Activated CD4-positive, alpha-beta T cell treated with anti-CD3 and anti-CD28 coated beads for 36 hours (primary cell): ENCODE measurements at places on chromosomes 3 and 15. TPM values are rescaled to one million over a fixed set of nuclear protein-coding genes. Genes with fewer than 3 reads are reported as not detected.

The SLC2A2 gene
- total RNA-seq: not detected

The THAP10 gene
- 0.27 TPM for total RNA-seq

The HIGD1A gene
- 77.8 TPM for total RNA-seq

The PROK2 gene
- 0.32 TPM for total RNA-seq

The C2CD4A gene
- total RNA-seq: 0.61 TPM

The LTK gene
- 0.11 TPM for total RNA-seq

The LRRIQ4 gene
- total RNA-seq: 0.09 TPM

The GOLGA8T gene
- not detected for total RNA-seq

The KCNMB2 gene
- not detected for total RNA-seq

The FSIP1 gene
- 0.25 TPM for total RNA-seq

The SMCO1 gene
- not detected for total RNA-seq

The TMEM39A gene
- total RNA-seq: 24.5 TPM

The LTF gene
- total RNA-seq: not detected

The AMOTL2 gene
- total RNA-seq: 0.42 TPM

The SNTN gene
- not detected for total RNA-seq

GRCh38 chr3:13818919-13819318, 61.0 kb downstream of the WNT7A start:
- no peak for DNase-seq
- H3K27ac ChIP-seq: no peak overlapping the region
- H3K27me3 ChIP-seq: no peaks in the 10 kb centered on the region
- H3K36me3 ChIP-seq: peaks cover 49% of the 10 kb centered on the region
- H3K4me3 ChIP-seq: no peak overlapping the region

- H3K27ac ChIP-seq: peak overlapping the region; percentile 84
- no peak overlapping the region for H3K4me3 ChIP-seq
- H3K4me1 ChIP-seq: peaks cover 40% of the 10 kb centered on the region
- H3K27me3 ChIP-seq: no peaks in the 10 kb centered on the region
- H3K36me3 ChIP-seq: peaks cover 2% of the 10 kb centered on the region
Observed at GRCh38 chr3:18810306-18810661, 338.0 kb upstream of the KCNH8 start.

DNA sequence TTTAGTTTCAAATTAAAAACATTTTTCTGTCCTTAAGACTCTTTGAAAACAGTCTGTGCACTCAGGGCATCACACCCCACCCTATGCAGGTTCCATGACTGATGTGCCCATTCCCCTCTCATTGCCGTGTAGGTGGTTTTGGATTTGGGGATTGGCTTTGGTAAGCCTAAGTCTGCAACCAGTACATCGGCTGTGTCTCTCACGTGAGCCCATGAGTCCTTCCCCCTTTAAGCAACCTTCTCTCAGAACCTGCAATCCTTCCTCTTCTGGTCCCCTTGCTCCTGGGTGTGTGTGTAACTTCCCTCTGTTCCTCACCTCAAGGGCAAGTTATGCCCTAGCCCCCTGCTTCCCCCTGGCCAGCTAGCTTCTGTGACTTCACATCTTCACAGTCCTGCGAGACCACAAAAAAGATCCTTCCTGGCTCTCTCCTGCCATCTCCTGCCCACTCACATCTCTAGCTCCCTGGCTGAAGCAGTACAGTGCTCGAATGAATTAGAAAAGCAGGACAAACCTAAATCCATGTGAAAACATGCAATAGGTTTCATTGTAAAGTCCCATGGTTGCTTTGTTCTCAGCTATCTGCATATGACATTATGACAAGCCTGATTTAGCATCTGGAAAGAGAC, 126.7 kb downstream of the UACA start:
- no peak for DNase-seq
- no peaks in the 10 kb centered on the region for H3K27me3 ChIP-seq
- H3K36me3 ChIP-seq: no peaks in the 10 kb centered on the region
- no peak overlapping the region for H3K4me3 ChIP-seq
- no peak overlapping the region for H3K27ac ChIP-seq
- H3K4me1 ChIP-seq: peaks cover 12% of the 10 kb centered on the region

DNA sequence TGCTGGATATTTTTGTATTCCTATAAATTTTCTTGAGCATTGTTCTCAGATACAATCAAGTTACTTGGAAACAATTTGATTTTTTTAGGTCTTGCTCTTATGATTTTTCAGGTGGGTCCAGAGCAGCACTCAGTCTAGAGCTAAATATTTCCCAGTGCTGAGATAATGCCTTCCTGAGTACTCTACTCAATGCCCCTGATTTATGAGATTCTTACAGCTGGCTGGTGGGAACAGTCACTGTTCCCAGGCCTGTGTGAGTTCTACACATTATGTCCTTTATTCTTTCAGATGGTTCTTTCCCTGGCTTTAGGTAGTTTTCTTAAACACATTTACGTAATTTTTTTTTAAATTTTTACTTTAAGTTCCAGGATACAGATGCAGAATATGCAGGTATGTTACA, 51.0 kb upstream of the EIF5A2 start:
- DNase-seq: no peak
- no peaks in the 10 kb centered on the region for H3K4me1 ChIP-seq
- no peak overlapping the region for H3K4me3 ChIP-seq
- H3K27me3 ChIP-seq: peaks cover 10% of the 10 kb centered on the region
- no peaks in the 10 kb centered on the region for H3K36me3 ChIP-seq

- H3K36me3 ChIP-seq: peaks cover 4% of the 10 kb centered on the region
- DNase-seq: no peak
- H3K27me3 ChIP-seq: no peaks in the 10 kb centered on the region
Observed at GRCh38 chr3:188667926-188668325, 503.8 kb upstream of the TPRG1 start.

- H3K27me3 ChIP-seq: no peaks in the 10 kb centered on the region
- no peak overlapping the region for H3K4me3 ChIP-seq
- H3K27ac ChIP-seq: no peak overlapping the region
- peaks cover 41% of the 10 kb centered on the region for H3K4me1 ChIP-seq
- peaks cover 19% of the 10 kb centered on the region for H3K36me3 ChIP-seq
Observed at GRCh38 chr3:52196977-52197376, 983 bp upstream of the ALAS1 start.

DNA sequence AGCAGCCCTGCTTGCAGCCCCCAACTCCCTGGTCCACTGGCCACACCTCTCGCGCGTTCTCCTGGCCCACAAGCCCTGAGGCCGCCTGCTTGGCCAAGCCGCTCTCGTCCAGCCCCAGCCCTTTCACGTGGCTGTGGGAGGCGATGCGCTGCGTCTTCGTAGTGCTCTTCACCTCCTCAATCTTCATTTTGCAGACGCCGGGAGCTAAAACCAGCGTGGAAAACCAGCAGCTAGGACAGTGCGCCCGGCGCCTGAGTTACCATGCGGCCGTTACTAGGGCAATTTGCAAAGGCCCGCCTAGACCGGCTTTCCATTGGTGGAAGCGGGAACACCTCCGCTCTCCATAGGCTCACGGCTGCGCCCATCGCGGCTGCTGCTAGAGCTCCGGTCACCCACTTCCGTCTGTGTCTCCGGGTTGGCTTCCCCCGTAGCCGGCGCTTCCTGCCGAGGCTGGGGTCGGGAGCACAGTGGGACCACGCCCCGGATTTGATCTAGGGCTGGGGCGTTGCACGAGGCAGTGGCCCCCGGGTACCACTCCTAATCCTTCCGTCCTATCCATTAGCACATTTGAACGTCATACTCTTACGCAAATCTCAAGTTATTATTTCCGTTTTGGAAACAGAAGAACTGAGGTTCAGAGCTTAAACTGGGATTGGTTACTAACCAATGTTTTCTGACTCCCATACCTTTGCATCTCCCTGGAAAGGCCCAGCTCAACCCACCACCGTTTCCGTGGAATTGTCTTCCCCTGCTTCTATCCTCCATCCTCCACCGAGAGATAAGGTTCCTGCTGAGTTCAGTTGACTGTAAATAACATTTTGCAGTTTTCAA, at the start of gene RUVBL1:
RUVBL1 (minus strand) TSS at position 275 of the 831 bp plus-strand sequence; CDS start at position 187, 88 bp downstream.
- H3K4me3 ChIP-seq: peak within 1 kb of the TSS; percentile 99
- H3K27ac ChIP-seq: peak within 1 kb of the TSS; percentile 96
- peaks cover 31% of the 10 kb centered on the region for H3K36me3 ChIP-seq
- H3K27me3 ChIP-seq: no peaks in the 10 kb centered on the region

DNA sequence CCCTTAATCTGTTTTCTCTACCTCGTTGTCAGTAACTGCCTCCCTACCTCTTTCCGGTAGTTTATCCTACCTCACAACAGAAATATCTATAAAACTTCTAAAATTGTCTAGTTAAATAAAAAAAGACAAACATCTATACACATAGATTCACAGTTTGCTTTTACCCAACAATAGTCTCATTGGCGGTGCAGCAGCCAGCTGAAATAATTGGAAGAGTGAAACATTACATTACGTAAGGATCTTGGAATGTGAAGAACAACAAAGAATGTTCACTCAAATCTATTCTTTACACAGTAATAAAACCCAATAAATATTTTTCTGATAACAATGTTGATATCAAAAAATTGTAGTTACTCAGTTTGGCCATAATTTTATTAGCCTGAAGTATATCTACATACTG, 115.5 kb upstream of the ARPP21 start:
- no peaks in the 10 kb centered on the region for H3K4me1 ChIP-seq
- no peak overlapping the region for H3K27ac ChIP-seq
- no peaks in the 10 kb centered on the region for H3K36me3 ChIP-seq
- peaks cover 3% of the 10 kb centered on the region for H3K27me3 ChIP-seq
- H3K4me3 ChIP-seq: no peak overlapping the region

DNA sequence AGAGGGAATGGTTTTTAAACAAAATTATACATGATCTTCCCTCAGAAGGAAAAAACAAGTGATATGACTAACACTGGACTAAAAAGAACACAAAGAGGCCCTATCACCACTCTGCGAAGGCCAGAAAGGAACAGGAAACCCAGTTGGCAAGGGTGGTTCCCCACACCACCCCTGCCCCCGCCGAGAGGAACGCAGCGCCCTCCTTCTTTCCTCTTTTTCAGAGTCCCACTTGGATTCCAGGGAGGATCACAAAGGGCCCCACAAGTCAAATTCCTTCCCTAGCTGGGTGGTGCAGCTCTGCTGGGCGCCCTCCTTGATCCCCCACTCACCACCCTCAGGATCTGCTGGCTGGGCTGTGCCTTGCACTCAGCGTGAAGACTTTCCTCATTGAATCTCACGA, 29.8 kb downstream of the PLA1A start:
- no peaks in the 10 kb centered on the region for H3K36me3 ChIP-seq
- peaks cover 16% of the 10 kb centered on the region for H3K4me1 ChIP-seq
- no peak overlapping the region for H3K4me3 ChIP-seq
- DNase-seq: no peak
- H3K27ac ChIP-seq: no peak overlapping the region

DNA sequence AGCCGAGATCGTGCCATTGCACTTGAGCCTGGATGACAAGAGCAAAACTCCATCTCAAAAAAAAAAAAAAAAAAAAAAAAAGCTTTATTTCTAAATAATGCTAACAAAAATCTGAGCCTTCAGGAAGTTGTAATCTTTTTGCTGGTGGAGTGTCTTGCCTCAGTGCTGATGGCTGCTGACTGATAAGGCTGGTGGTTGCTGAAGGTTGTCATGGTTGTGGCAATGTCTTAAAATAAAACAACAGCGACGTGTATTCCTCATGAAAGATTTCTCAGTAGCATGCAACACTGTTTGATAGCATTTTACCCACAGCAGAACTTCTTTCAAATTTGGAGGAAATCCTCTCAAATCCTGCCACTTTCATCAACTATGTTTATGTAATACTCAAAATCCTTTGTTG, 77.4 kb upstream of the PTPRG start:
- peaks cover 7% of the 10 kb centered on the region for H3K4me1 ChIP-seq
- no peaks in the 10 kb centered on the region for H3K27me3 ChIP-seq
- no peak overlapping the region for H3K27ac ChIP-seq
- DNase-seq: no peak
- H3K4me3 ChIP-seq: no peak overlapping the region
- no peaks in the 10 kb centered on the region for H3K36me3 ChIP-seq

- no peaks in the 10 kb centered on the region for H3K4me1 ChIP-seq
- H3K27me3 ChIP-seq: peaks cover 4% of the 10 kb centered on the region
- H3K36me3 ChIP-seq: no peaks in the 10 kb centered on the region
- no peak for DNase-seq
- no peak overlapping the region for H3K27ac ChIP-seq
Observed at GRCh38 chr3:97417-98258, 98.9 kb upstream of the CHL1 start.

GRCh38 chr3:38128303-38128655, 8.6 kb downstream of the ACAA1 start:
- H3K27me3 ChIP-seq: no peaks in the 10 kb centered on the region
- H3K4me3 ChIP-seq: no peak overlapping the region
- H3K36me3 ChIP-seq: peaks cover 34% of the 10 kb centered on the region

DNA sequence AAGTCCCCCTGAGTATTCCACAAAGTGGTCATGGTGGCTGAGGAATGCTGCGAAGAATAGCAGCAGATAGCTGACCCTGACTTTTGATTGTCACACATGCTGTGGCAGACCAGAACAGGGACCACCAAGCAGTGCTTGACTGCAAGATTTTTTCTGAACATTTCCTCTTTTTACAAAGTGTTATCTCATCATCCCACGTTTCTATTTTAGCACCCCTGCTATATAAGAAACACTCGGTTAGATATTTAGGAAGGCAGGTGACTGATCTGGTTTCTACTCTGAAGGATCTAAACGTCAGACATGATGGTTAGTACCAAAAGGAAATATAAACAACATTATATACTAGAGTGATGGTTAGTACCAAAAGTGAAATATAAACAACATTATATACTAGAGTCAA, 9.1 kb downstream of the SLC25A26 start:
- no peak overlapping the region for H3K27ac ChIP-seq
- no peak for DNase-seq
- no peak overlapping the region for H3K4me3 ChIP-seq

DNA sequence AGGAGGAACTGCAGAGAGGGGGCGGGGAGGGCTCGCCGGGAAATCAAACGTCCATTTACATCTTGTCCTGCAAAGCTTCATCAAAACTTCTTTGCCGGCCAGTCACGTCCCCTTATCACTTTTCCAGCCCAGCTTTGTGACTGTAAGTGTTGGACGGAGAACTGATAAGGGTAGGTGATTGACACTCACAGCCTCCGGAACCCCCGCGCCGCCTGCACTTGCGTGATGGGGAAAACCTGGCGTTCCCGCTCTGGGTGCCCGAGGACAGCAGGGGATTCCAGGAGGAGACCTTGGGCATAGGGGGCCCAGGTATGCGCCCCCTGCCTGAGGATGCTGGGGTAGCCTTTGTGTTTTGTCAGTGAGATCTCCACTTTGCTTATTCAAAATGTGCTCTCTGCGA, 72.8 kb upstream of the ANKRD34C start:
- H3K4me1 ChIP-seq: no peaks in the 10 kb centered on the region
- peaks cover 26% of the 10 kb centered on the region for H3K27me3 ChIP-seq
- no peaks in the 10 kb centered on the region for H3K36me3 ChIP-seq
- peak; percentile 9 for DNase-seq
- H3K4me3 ChIP-seq: no peak overlapping the region

DNA sequence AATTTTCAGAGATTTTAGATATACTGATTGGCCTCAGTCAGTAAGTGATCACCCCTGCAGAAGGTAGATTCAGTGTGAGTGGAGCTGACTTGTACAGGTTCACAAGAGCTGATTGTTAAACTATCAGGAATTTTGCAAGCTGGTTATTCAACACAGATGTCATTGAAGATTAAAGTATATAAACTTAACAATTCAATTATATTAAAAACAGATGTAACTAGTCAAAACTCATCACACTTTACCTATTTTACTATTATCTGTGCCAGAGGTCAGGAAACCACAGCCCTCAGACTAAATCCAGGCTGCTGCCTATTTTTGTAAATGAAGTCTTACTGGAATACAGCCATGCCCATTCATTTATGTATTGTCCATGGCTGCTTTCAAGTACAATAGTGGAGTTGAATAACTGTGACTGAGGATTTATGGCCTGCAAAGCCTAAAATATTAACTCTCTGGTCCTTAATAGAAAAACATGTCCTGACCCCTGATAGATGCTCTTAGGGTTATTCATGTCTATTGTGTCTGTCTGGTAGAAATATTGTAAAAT, 429.3 kb upstream of the PDZRN3 start:
- no peaks in the 10 kb centered on the region for H3K27me3 ChIP-seq
- H3K4me1 ChIP-seq: no peaks in the 10 kb centered on the region
- no peaks in the 10 kb centered on the region for H3K36me3 ChIP-seq
- H3K4me3 ChIP-seq: no peak overlapping the region
